Karpas-422 (cell line): ENCODE measurements at places on chromosomes 7 and 10. TPM values are rescaled to one million over a fixed set of nuclear protein-coding genes. Genes with fewer than 3 reads are reported as not detected.

The FAM25A gene
- not detected in 2 replicates for total RNA-seq

The PPA1 gene
- total RNA-seq: 375 and 560 TPM in 2 replicates

The SPDYE9 gene
- total RNA-seq: not detected in 2 replicates

The WDR86 gene
- not detected in 2 replicates for total RNA-seq

The CFAP69 gene
- 0.32 and 3.5 TPM in 2 replicates for total RNA-seq

The SVOPL gene
- not detected in 2 replicates for total RNA-seq

The PRKG1 gene
- total RNA-seq: not detected in 2 replicates

- H3K27me3 ChIP-seq: no peaks in the 10 kb centered on the region
- peaks cover 32% of the 10 kb centered on the region for H3K4me1 ChIP-seq
- no peak for DNase-seq
- 0 out of 2 replicates have a peak, but pooled peaks cover 5% of the 10 kb centered on the region for H3K36me3 ChIP-seq
Measured at GRCh38 chr10:32379950-32380551, 33.1 kb upstream of the EPC1 start.

GRCh38 chr7:128384726-128385125, 23.2 kb upstream of the PRRT4 start:
- peaks cover 25% of the 10 kb centered on the region for H3K4me1 ChIP-seq
- no peaks in the 10 kb centered on the region for H3K27me3 ChIP-seq
- no peak overlapping the region for H3K4me3 ChIP-seq
- no peak for DNase-seq
- no peaks in the 10 kb centered on the region for H3K36me3 ChIP-seq

DNA sequence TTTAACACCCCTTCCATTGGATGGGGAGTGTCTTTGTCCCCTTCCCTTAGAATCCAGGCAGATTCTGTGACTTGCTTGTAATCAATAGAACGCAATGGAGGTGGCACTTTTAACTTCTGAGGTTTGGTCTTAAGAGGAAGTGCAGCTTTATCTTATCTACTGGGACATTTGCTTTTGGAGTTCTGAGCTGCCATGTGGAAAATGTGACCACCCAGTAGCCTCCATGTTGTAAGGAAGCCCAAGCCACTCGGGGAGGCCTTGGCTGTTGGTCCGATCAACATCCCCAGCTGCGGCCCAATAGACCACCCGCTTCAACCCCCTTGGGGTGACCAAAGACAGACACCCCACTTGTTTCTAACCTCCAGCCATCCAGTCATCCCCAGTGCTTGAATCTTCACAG, 86.3 kb upstream of the FAM171A1 start:
- H3K27me3 ChIP-seq: no peaks in the 10 kb centered on the region
- no peaks in the 10 kb centered on the region for H3K4me1 ChIP-seq
- DNase-seq: no peak
- H3K4me3 ChIP-seq: no peak overlapping the region
- no peaks in the 10 kb centered on the region for H3K36me3 ChIP-seq

DNA sequence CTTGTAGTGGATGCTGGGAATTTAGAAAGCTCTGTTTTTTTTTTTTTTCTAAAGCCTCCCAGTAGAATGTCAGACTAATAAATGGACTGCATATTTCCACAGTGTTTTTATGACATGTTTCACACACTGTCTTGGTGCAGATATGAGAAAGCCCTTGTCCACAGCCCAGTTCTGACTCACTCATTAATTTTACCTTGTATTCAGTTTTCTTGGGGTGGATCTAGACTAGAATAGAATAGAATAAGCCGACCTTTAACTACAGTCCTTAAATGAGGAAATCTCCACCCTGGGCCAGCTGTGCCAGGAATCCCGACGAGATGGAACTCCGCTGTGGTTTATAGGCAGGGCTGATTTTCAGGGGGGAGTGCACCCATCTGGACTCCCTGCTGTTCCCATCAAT, 274.7 kb downstream of the NRG3 start:
- H3K36me3 ChIP-seq: no peaks in the 10 kb centered on the region
- no peak overlapping the region for H3K4me3 ChIP-seq
- DNase-seq: no peak
- no peak overlapping the region for H3K27ac ChIP-seq

- no peaks in the 10 kb centered on the region for H3K36me3 ChIP-seq
- peak overlapping the region; percentile 38; the same call in 1 of the 2 replicates for H3K4me3 ChIP-seq
- H3K27me3 ChIP-seq: no peaks in the 10 kb centered on the region
- H3K4me1 ChIP-seq: peaks cover 21% of the 10 kb centered on the region
Measured at GRCh38 chr10:103554488-103555324, 61.2 kb downstream of the NEURL1 start.

- no peak overlapping the region for H3K4me3 ChIP-seq
- H3K27ac ChIP-seq: no peak overlapping the region
- no peaks in the 10 kb centered on the region for H3K4me1 ChIP-seq
- no peak for DNase-seq
- no peaks in the 10 kb centered on the region for H3K27me3 ChIP-seq
- H3K36me3 ChIP-seq: no peaks in the 10 kb centered on the region
Measured at GRCh38 chr10:68870061-68870460, 31.1 kb upstream of the DDX50 start.

DNA sequence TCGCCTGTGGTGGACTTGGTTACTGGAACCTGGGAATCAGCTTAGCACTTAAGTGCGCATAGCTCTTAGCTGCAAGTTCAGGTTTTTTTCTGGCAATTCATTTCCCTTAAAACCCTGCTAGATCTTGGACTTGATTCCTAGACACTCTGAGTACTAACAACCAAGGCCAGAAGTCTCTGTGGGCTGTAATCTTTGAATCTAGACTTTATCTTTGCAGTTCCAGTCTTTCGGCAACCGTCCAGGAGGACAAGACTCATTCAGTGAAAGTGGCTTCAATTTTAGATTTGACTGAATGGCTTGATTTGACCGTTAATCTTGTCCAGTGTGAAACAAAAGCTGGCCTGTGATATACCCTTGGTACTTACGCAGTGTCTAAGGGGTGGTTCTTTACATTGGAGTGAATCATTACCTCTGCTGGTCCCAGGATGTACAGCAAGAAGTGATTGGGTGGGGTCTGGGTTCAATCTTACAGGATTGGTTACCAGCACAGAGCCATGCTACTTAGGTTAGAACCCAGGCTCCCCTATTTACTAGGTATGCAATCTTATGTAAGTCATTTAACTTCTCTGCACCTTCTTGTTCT, 16.4 kb downstream of the PTTG1IP2 start:
- H3K27me3 ChIP-seq: no peaks in the 10 kb centered on the region; the same call in 1 of the 2 replicates
- H3K4me3 ChIP-seq: no peak overlapping the region
- no peak overlapping the region for H3K27ac ChIP-seq
- no peaks in the 10 kb centered on the region for H3K4me1 ChIP-seq
